Adipocyte (in vitro differentiated cells): ENCODE measurements at places on chromosomes 6 and 20.

- no peak for DNase-seq
Measured at GRCh38 chr6:65569505-65569904, 137.5 kb downstream of the EYS start.

DNA sequence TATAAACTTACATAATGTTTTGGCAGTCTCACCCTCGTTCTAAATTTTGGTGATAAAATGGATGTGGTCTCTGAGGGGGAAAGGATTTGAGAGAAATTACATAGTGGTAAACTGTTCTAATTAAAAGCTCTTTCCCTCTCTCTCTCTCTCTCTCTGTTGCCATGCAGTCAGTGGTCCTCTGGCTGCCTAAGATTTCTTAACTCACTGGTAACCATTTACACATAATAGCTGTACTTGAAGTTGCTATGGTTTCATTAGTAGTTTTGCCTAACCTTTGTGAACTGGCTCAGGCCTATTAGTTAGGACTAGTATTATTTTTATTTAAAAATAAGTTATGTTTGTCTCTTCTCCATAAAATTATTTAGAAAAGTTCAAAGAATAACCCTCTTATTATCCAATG, 42.0 kb downstream of the MAPK14 start:
- DNase-seq: no peak

GRCh38 chr6:40427196-40427595, 160.0 kb downstream of the LRFN2 start:
- no peak for DNase-seq

DNA sequence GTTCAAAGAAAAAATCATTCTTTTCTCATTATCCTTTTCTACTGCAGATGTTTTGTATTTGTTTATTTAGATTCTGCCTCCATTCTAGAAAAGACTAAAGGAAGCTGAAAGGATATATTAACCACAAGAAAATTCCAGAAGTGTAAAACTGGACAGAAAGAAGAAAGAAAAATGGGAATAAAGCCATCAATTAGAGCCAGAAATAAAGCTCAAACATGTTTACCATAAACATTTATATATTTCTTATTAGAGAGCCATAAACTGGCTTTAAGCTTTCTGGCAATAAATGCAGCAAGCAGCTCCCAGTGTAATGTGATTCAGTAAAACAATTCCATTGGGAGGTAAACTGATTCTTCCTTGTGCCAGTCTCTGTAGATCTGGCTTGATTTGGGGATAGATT, 244.1 kb downstream of the PTPRK start:
- peak; percentile 32 for DNase-seq

- DNase-seq: no peak
Measured at GRCh38 chr20:38569747-38570525, 11.1 kb upstream of the ADIG start.

DNA sequence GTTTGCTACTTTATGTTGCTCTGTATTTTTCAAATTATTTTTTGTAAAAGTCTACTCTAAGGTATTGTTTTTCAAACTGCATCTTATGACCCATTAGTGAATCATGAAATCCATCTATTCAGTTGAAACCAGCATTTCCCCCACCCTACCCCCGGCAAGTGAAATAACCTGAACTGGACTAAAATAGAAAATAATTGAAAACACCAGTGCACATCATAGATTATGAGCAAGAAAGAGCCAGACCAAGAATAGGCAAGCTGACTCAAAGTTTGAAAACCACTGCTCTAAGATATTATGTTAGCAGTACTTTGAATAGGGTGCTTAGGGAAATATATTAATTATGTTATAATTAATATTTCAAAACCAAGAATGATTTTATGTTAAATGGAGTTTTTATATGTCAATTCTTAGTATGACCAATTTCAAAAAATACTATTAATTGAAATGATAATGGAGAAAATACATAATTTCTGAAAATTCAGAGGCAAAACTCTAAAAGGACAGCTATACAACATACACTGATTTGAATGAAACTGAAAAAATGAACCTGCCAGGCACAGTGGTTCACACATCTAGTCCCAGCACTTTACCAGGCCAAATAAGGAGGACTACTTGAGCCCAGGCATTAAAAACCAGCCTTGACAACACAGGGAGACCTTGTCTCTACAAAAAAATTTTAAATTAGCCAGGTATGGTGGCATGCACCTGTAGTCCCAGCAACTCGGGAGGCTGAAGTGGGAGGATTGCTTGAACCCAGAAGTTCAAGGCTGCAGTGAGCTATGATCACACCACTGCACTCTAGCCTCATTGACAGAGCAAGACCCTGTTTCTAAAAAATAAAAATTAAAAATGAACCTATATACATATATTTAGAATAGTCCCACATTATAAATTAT, 112.0 kb downstream of the CDK19 start:
- no peak for DNase-seq

GRCh38 chr20:19886661-19887288, 128.7 kb downstream of the RIN2 start:
- DNase-seq: no peak

GRCh38 chr6:128598571-128598970, 78.2 kb upstream of the PTPRK start:
- no peak for DNase-seq

DNA sequence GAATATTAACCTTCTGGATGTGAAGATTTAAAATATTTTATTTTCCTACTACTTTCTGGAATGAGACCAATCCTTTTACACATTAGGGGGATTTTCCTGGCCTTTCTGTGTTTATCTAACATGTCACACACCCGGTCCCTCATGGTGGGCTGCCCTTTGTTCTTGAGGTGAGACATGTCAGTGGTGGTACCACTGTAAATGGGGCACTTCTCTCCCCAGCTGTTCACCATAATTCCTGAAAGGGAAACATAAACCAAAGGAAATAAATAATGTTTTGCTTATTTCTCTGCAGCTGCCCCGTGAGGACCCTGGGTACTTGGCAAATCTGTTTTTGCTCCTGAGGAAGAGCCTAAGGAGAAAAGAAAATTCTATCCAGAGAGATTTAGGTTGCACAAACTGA, 41.1 kb downstream of the GRIK2 start:
- DNase-seq: no peak

DNA sequence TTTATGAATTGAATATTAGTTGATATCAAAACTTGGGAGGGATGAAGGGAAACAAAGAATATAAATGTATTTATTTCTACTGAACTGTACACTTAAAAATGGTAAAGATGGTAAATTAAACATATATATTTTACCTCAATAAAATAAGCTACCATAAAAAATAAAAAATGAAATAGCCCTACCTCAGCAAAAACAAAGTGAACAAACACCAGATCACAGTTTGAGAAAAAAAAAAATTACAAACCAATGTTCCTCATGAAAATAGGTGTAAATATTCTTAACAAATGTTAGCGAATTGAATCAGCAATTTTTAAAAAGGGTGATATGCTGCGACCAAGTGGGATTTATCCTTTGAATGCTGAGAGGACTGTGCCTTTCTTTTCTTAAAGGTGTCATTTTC, 28.3 kb upstream of the ZNF184 start:
- no peak for DNase-seq

- peak; percentile 69 for DNase-seq
Measured at GRCh38 chr6:23611776-23612381, 514.1 kb upstream of the NRSN1 start.

DNA sequence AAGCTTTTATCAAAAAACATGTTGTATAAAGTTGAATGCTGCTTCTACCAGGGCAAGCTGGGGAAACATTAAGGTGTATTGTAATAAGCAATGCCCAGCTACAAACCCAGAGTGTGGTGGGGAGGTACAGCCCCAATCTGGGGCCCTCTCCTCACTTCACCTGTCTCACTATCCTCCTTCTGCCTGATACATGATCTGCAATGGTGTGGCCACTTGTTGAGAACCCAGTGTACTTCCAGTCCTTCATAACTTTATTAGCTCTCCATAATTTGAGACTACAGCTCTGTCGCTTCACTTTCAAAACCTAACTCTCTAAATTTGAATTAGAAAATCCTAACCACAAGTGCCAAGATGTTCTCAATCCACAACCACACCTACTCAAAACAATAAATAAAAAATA, 84.9 kb downstream of the EPB41L2 start:
- no peak for DNase-seq

DNA sequence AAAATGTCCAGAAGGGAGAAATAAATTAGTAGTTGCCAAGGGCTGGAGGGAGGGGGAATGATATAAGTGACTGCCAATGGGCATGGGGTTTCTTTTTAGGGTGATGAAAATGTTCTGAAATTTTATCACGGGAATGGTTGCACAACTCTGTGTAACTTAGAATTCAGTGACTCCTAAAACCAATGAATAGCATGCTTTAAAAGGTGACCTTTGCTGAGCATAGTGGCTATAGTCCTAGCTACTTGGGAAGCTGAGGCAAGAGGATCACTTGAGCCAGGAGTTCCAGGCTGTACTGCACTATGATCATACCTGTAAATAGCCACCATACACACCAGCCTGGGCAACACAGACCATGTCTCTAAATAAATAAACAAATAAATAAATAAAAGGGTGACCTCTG, 109.0 kb downstream of the ATG5 start:
- peak; percentile 37 for DNase-seq

DNA sequence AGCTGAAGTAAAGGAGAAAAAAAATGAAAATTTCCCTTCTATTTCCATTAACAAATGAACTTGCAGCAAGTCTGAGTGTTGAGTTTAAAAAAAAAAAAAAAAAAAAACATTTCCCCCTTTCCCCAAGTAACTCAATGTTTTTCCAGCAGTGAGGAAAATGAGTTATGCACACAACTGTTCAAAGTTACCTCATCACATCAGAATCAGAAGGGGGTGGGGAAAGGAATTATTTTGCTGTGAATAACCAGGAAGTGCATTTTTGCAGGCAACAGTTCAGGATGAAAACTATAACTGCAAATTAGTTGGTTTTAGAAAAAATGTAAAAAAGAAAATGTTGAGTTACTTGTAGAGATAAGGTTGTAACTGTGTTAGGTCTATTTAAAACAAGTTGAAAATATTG, 568.9 kb upstream of the CITED2 start:
- DNase-seq: peak; percentile 81

DNA sequence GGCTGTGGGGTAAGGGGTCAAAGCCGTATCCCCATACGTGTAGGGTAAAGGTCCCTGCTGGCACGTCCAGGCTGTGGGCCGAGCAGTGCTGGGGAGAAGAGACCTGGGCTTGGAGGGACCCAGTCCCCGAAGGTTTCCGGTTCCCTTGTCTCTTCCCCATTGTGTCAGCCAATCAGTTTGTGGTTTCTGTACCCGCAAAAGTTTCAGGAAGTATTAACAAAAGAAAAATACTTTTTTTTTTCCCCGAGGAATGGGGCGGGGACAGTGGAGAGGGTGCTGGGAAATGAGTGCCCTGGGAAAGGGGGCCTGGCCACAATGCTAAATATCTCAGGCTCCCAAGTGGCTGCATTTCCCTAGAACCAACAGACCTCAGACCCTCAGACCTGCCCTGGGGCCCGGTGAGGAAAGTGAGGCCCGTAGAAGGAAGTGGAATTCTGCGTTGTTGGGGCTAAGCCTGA, 15.2 kb upstream of the AMD1 start:
- no peak for DNase-seq

DNA sequence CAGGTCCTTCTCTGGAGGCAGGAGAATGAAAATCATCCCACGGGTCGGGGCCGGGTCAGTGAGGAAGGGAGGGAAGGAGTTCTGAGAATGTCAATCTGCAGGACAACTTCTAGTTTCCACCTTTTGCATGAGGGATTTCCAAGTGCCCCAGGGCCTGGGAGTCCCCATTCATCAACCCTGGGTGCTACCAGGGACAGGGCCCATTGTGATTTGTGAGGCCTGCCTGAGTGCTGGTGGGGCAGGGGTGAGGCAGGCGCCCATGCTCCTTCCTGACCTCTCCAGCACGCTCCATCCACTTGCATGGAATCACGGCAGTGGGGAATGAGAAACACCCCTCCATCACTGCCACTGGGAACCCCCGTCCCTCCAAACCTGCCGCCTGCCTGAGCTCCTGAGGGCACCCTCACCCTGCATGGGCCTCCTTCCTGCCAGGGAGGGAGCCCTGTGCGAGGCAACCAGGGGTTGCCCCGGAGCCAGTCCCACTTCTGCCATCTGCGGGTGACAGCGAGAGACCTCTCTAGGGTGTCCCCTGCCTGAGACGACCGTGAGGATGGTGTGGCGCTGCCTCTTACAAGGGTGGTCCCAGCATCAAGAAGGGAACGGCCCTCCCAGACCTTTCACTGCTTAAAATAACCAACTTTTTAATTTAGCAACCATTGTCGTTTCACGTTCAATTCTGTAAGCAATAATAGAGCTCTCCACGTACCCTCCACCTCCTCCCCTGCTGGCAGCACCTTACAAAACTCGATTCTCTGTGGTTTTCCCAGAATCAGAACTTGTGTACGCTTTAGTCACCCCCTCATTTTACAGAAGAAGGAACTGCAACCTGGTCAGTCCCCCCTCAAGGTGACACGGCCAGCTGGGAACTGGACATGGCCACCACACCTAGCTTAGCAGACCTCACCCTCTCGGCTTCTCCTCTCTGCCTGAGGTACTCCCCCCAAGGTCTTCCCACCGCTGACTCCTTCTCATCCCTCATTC, 28.6 kb downstream of the PMEPA1 start:
- no peak for DNase-seq

DNA sequence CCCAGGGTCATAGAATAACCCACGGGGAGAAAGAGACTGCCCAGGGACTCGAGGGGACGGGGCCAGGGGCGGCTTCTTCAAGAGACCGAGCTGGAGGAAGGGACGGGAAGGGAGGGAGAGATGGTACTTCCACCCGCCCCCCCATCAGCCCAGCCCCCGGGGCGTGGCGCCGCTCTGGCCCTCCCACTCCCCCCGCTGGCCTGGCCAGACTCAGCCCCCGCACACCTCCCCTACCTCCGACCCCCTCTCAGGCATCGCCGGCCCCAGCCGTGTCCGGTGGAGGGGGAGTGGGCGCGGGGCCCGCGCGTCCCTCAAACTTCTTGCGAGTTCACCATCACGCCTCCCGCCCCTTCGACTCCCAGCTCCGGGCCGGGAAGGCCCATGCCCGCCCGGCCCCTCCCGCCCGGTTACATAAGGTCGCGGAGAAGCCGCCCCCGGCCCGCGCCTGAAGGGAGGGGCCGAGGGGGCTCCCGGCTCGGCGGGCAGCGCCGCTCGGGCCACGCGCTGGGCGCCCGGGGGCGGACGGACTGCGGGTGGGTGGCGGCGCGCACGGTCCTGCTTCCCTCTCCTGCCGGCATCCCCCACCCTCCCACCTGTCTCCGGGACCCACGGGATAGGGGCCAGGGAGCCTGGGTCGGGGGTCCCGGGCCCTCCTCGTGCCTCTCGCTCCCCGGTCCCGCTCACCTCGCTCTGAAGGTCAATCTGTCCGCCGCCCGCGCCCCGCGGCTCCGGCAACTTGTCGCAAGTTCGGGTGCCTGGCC, 562 bp downstream of the TFEB start:
- peak; percentile 88 for DNase-seq

DNA sequence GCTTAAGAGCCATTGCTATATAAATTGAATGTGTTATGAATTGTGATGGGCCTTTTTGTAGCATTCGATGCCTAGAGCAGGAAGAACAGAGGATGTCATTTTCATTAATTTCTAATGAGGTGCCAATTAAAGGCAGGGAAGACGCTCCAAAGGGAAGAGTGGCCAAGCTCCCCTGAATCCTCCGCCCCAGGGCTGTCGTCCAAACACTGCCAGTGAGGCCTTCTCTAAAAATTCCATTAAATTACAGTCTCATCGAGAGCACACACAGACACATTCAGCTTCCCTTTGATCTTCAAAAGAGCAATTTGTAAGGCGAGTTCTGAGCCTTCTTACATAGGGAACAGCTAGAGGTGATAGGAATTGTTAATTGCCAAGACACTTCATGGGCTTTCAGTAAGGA, 300.0 kb downstream of the ZFAND3 start:
- no peak for DNase-seq
